Suppressor macrophage treated with lipopolysaccharide for 4 hours (primary cell): ENCODE measurements at places on chromosomes 13 and 19.

GRCh38 chr13:35499196-35499662, 22.7 kb upstream of the MAB21L1 start:
- DNase-seq = no peak

GRCh38 chr13:46486270-46486669, 66.7 kb upstream of the LRCH1 start:
- DNase-seq = no peak

GRCh38 chr13:28355822-28356371, 139.0 kb downstream of the FLT1 start:
- DNase-seq = peak; percentile 41

DNA sequence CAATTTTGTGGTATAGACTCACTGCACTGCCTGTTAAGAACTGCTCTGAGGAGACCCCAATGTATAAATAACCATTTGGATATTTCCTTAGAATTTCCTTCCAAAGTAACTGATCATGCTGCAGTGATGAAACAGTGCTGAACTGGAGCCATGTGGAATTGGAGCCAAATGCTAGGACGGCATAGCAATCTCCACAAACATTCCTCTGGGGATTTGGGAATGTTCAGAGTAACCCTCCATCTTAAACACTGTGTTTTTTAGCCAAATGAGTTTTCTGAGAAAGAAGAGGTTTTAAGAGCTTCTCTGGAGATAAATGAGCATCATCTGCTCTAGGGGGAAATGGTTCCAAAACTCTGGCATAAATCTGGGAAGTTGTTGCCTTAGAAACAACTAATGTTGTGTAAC, 98.2 kb downstream of the OLFM4 start:
- DNase-seq = no peak

- DNase-seq = no peak
These were observed 2683.8 kb downstream of the PCDH9 start for GRCh38 chr13:64546371-64546770.

GRCh38 chr19:4538601-4538954, 1.3 kb downstream of the LRG1 start:
- no peak for DNase-seq

DNA sequence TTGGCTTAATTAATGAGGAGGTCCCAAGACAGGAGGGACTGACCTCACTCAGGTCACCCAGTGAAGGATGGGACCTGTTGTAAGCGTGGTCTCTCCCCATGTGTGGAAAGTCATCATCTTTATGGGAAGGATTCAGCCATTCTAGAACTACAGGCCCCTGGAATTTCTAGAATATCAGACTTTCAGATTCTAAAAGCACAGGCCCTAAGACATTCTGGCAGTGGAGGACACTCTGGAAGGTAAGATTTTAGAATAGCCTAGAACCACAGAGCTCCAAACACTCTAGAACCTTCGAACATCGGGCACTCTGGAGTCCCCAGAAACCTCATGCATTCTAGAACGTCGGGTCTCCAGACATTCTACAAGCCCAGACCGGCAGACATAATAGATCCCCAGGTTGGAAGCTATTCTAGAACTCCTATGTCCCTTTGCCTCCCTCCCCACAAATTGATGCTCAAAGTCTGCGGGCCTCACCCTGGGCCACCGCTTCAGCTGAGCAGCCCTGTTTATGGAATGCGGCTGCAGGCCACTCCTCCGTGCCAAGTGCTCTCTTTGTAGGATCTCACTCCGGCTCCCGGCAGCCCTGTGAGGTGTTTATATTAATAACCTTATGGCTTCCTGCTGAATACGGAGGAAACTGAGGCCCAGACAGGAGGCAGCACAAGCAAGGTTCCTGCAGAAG, 1.9 kb upstream of the KLK15 start:
- no peak for DNase-seq

DNA sequence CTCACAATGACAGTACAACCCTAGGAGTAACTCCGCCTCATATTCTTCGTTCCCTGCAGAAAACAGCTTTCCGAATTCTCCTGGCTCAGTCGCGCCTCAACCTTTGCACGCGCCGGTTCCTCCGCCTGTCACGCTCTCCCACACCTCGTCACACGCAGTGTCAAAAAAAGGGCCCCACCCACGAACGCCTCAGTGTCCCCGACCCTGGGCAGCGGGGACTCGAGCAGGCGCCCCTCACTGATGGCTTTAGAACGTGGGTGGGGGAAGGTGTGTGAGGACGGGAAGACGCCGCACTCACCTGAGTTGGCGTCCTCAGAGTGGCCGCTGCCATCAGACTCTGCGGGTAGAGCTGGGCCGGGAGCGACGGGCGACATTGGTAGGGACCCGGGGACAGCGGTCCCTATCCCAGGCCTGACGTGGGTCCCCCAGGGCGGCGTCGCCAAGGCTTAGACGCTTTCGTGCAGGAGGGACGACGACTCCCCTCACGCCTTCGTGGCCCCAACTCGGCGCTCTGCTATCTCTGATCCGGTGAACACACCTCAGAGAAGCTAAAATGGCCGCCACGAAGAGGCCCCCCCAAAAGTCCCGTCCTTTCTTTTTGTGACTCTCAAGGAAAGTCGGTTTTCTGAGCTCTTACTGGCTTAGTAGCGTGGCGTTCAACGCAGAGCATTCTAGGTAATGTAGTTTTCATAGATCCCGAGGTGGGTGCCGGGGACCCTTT, at the start of gene ZNF154:
ZNF154 (minus strand) TSS at position 564 of the 721 bp plus-strand sequence; CDS start at position 331, 233 bp downstream.
- DNase-seq = no peak

DNA sequence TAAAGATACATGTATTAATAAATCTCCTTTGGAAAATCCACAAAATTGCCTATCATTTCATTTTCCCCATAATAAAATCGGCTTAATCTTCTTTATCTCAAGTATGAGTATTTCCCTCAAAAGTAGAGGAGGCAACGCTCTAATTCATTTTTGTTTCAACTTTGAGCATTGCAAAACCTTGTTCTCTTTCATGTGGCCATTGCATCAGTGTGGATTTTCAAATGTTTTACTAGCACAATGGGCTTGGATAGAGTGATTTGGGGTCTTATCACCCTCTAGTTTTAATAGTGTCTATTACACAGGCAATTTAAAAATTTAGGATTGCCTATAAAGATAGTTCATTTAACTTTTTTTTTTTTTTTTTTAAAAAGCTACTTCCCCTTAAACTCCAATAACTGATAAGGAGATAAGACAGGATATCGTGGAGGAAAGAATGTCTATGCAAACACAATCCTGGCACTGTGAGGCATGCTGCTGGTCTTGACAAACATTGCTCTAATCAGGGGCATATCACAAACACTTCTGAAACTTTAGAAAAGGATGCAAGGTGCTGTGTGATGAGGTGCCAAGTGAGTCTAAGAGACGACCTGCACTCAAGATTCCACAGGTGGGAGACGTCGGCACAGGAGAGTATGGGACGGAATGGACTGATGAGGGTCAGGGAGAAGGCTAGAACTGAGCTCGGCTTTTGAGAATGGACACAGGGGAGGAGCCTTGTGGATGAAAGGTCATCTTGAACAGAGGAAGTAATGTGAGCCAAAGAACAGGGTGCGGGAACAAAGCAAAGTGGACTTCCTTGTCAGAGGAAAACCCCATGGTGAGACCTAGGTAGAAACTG, 199.7 kb downstream of the IRS2 start:
- DNase-seq = no peak

DNA sequence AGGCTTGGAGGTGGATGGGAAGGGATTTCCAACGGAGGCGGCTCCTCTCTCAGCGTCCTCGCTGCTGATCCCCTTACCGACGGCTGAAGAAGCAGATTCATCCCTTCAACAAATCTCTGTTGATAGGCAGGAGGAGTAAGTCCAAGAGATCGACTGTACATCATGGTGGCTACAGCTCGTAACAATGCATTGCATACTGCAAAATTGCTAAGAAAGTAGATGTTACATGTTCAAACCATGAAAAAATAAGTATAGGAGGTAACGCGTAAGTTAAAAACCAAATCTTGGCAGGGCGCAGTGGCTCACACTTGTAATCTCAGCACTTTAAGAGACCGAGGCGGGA, 468 bp upstream of the SLC39A3 start:
- no peak for DNase-seq

DNA sequence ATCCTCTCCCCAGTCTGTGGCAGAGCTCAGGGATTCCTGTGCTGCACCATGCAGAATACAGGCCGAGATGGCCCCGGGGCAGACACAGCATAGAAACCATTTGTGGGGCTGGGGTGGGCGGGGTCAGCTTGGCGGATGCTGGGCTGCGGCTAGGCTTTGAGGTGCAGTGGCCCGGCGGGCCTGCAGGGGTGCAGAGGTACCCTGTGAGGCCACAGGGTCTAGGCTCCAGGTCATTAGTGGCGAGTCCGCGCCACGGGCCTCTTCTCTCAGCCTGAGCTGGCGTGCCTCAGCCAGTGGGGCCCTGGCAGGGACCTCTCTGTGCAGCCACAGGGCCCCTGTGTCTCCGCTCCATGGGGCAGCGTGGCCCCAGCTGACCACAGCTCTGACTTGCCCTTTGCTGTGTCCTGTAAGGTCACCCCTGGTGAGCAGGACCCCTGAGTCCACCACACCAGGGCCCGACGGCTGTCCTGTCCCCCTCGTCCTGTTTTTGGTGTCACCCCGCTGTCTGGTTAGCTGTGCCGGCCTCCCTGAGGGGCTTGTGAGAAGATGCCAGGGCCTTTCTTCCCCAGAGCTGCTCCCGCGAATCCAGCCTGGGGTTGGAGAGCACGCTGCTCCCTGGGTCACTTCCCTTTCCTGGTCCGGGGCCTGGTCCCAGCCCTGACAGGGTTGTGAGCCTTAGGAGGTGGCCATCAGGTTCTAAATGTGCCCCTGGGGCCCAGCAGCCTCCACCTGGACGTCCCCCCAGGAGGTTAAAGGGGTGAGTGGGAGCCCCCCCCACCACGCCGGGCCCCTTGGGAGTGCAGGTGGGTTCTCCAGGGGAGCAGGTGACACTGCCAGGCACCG, 12.1 kb downstream of the KDM4B start:
- DNase-seq = no peak

DNA sequence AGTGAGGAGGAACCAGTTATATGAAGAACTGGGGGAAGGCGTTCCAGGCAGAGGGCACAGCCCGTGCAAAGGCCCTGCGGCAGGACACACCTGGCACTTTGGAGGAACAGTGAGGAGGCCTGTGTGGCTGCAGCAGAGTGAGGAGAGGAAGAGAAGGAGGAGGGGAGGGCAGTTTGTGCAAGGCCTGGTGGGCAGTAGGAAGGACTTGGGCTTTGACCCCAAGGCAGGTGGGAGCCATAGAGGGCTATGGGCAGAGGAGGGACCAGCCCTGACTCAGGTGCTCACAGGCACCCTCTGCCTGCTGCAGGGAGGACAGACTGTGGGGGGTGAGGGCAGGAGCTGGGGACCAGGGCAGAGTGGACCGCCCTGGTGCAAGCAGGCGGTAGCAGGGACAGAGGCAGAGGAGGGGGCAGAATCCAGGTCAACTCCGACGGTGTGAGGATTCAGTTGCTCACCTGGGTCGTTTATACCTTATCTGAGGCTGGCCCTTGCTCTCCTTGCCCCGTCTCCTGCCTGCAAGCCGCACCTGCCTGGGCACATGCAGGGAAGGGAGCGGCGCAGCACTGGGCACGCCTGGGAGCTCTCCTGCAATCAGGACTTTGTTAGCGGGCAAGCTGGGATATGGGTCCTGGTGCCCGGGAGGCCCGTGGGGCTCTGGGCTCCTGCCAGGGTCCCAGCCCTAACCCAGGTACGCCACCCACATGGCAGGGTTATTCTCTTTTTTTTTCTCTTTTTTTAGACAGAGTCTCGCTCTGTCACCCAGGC, 34.8 kb downstream of the NFIC start:
- no peak for DNase-seq

DNA sequence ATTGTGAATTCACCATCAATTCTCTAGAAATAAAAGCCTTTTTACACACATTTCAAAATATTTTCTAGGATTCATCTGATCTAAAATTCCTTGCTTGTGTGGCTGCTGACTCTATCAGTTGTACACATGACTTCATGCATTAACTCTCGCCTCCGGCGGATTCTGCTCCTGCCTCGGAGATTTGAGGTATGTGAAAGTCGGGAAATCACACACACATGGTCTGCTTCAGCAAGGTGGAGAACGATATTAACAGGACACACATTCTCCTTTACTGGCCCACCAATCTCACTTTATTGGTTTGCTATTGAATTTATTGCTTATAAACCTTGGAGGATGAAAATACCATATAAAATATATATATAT, 855.7 kb downstream of the SLITRK5 start:
- no peak for DNase-seq

GRCh38 chr13:35086667-35087066, 144.6 kb downstream of the NBEA start:
- DNase-seq = no peak

- no peak for DNase-seq
These were observed 126.8 kb downstream of the LMO7 start for GRCh38 chr13:75762955-75763354.

DNA sequence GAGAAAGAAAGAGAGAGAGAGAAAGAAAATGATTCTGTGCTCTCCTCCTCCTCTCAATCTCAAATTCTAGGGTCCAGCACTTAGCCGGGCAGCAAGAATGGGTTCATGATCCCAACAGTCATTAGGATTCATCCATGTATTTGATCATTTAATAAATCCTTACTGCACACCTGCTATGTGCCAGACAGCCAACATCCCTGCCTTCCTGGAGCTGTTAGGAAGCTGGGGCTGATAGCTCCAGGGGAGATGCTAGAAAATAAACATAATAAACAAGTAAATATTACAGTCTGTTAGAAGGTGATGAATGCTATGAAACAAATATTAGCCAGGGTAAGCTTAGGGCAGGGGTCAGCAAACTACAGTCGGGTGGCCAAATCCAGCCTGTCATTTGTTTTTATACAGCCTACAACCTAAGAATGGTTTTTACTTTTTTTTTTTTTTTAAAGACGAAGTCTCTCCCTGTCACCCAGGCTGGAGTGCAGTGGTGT, 9.9 kb upstream of the ACP7 start:
- DNase-seq = no peak

DNA sequence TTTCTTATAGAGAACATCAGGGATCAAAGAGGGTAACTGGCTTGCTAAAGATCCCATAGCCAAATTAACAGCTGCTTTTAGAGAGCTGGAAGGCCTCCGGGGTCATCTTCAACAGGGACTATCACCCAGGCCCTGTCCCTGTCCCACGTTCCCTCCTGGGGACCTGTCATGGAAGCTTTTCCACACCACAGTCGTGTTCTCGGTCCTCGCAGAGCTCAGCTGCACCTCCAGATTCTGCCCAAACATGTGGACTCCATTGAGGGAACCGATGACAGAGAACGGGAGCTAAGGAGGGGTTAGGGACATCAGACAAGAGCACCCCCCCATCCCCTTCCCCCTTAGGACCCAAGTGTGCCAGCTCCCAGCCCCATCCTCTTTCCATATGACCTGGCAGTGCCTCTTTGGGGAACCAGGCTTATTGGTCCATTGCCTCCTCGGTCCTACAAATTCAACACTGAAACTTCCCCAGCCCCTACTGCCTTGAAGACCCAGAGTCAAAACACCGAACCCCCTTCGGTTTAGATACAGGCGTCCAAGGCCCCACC, 568 bp downstream of the FUZ start:
- DNase-seq = no peak
